HCT116 (cell line): ENCODE measurements at places on chromosomes 16 and 17. TPM values are rescaled to one million over a fixed set of nuclear protein-coding genes. Genes with fewer than 3 reads are reported as not detected.

FZD2 gene
- 12.8 TPM for total RNA-seq

GRN gene
- 206 TPM for total RNA-seq

ATAD5 gene
- total RNA-seq = 9.5 TPM

ABAT gene
- total RNA-seq = 4.7 TPM

KRT33A gene
- total RNA-seq = not detected

- H3K4me1 ChIP-seq = peaks cover 7% of the 10 kb centered on the region; the same call in 1 of the 2 replicates
- H3K27ac ChIP-seq = no peak overlapping the region
- H3K27me3 ChIP-seq = no peaks in the 10 kb centered on the region
Measured at GRCh38 chr16:81855552-81856153, 76.6 kb downstream of the PLCG2 start.

GRCh38 chr17:41118721-41119120, 548 bp upstream of the KRTAP4-11 start:
- H3K36me3 ChIP-seq = 0 out of 2 replicates have a peak, but pooled peaks cover 2% of the 10 kb centered on the region
- peaks cover 20% of the 10 kb centered on the region for H3K4me1 ChIP-seq
- no peak for DNase-seq

MT2A gene
- 710 TPM for total RNA-seq

LPO gene
- total RNA-seq = not detected

DNA sequence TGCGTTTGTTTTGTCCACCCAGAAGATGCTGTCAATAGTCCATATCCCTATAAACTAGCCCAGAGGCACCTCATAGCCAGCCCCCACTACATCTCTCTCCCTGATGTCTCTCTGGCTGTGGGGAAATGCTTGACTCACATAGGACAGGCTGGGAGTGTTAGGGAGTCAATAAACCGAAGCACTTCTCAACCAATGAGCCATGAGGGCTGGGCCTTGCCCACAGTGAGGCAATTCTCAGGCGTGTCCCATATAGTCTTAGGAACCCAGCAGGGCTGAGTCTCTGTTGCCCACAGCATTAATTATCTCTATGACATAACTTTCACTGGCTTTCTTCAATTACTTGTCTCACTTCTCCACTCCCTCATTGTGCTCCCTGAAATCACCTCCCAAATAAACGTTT, 387.3 kb upstream of the CDH11 start:
- H3K27me3 ChIP-seq = no peaks in the 10 kb centered on the region
- H3K4me1 ChIP-seq = no peaks in the 10 kb centered on the region
- H3K4me3 ChIP-seq = no peak overlapping the region
- no peaks in the 10 kb centered on the region for H3K36me3 ChIP-seq
- no peak overlapping the region for H3K27ac ChIP-seq

DNA sequence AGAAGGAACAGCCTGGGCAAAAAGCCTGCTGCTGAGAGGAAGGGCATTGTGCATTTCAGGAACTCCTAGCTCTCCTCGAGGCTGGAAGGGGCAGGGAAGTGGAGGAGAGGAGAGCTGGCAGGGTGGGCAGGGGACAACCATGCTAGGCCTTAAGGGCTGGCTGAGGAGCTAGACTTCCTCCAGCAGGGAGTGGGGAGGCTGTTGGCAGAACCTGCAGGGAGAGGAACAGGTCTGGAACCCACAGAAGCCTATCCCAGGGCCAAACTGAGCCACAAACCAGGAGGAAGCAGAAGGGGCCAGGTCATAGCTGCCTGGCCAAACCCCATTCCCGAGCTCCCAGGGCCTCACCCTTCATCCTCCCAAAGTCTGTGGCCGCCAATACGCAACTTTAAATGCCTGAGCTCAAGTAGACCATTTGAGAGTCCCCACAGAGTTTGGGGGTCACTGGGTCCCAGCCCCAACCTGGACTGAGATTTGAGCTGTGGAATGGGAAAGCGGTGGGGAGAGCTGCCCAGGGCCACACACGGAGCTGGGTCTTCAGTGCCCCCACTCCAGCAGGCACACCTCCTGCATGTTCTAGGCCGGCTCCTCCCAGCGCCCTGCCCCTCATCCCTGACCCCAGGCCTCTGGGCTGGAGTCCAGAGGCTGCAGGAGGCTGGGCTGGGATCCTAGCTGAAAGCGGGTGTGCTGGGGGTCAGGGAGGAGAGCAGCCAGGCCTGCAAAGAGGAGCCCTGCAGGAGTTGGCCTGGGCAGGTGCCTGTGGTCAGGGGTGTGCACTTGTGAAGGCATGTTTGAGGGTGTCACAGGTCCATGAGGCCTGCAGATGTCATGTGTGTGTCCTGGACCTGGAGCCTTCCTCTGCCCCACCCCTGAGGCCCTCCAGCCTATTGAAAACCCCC, 4.5 kb downstream of the CDH5 start:
- H3K36me3 ChIP-seq = no peaks in the 10 kb centered on the region
- H3K4me3 ChIP-seq = no peak overlapping the region
- no peaks in the 10 kb centered on the region for H3K4me1 ChIP-seq
- H3K27me3 ChIP-seq = no peaks in the 10 kb centered on the region

CA4 gene
- total RNA-seq = 0.20 TPM

GRCh38 chr17:48520631-48521079, 10.2 kb downstream of the HOXB1 start:
- H3K4me1 ChIP-seq = peaks cover 3% of the 10 kb centered on the region; the same call in 1 of the 2 replicates
- H3K27me3 ChIP-seq = peaks cover 11% of the 10 kb centered on the region; the same call in 1 of the 2 replicates
- no peak for DNase-seq
- no peak overlapping the region for H3K4me3 ChIP-seq
- no peaks in the 10 kb centered on the region for H3K36me3 ChIP-seq

- H3K36me3 ChIP-seq = no peaks in the 10 kb centered on the region
- no peaks in the 10 kb centered on the region for H3K27me3 ChIP-seq
- H3K4me3 ChIP-seq = no peak overlapping the region
- no peaks in the 10 kb centered on the region for H3K4me1 ChIP-seq
- DNase-seq = no peak
Measured at GRCh38 chr16:25747160-25747758, 55.5 kb downstream of the HS3ST4 start.

DNA sequence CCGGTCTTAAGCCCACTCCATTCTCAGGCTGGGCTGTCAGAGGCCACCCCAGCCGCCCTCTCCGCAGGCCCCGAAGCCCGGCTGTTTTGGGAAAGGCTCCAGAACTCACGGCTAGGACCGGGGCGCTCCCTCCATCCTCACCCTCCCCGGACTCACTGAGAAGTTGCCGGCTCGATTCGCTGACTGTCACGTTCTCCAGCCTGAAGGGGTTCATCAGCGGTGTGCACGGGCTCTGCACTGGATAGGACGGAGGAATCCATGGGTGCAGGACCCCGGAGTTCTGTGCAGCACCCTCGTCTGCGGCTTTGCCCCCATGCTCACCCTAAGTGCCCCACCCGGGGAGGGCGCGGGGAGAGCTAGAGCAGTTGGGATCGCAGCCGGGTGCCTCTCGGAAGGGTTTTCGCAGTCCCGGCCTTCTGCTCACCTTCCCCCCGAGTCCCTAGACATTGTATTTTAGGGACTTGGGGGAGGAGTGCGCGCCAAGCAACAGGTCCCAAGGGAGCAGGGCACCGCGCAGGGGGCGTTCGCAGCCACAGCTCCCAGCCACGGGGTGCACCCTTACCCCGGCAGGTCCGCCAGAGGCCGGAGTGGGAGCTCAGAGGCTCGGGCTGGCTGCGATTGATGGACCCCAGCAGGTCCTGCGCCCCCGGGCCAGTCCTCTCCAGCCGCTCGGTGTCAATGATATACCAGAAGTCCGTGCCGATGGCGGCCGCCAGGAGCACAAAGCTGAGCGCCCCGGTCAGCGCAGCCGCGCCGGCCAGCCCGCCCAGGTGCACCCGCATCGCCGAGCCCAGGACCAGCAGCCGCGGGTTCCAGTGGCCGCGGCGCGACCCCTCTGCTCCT, 1.0 kb downstream of the TMEM114 start:
- H3K4me1 ChIP-seq = no peaks in the 10 kb centered on the region
- no peak for DNase-seq
- H3K36me3 ChIP-seq = no peaks in the 10 kb centered on the region

GRCh38 chr16:15506441-15506840, 72.1 kb downstream of the BMERB1 start:
- no peak for DNase-seq
- H3K4me1 ChIP-seq = peaks cover 48% of the 10 kb centered on the region
- H3K36me3 ChIP-seq = no peaks in the 10 kb centered on the region
- no peak overlapping the region for H3K4me3 ChIP-seq
- H3K27me3 ChIP-seq = no peaks in the 10 kb centered on the region

KRTAP9-4 gene
- total RNA-seq = not detected

DNA sequence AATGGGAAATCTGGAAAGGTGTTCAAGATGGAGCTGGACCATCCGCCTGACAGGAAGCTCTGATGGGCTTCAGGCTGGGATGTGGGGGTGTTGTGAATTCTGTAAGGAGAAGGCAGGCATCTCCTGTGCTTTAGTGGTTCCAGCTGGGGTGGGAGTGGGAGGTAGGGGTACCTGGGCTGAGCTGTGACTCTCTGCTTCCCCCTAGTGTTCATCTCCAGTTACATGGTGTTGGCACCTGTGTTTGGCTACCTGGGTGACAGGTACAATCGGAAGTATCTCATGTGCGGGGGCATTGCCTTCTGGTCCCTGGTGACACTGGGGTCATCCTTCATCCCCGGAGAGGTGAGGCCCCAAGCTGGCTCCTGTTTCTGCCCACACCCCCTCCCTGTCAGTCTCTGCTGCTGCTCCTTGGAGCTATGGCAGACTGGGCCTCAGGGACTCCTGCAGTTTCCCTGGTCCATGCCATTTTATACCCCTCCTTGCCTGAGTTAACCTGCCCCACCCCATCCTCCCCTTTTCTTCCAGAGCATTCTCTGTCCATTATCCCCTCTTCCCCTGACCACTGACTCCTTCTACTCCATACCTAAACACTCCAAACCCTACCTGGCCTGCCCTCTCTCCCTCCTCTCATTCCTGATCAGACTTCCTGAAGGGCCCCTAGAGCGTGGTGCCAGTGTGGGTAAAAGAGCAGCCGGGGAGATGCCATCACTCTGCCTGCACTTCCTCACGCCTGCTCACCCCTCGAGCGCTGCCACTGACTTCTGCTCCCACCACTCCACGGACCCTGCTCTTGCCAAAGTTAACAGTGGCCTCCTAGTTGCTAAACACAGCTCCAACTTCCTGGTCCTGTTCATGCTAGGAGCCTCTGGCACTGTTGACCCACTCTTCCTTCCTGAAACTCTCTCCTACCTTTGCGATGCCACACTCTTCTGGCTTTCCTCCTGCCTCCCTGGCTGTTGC, 3.4 kb downstream of the SPNS1 start:
- H3K4me1 ChIP-seq = peaks cover 18% of the 10 kb centered on the region
- H3K4me3 ChIP-seq = no peak overlapping the region
- H3K36me3 ChIP-seq = no peaks in the 10 kb centered on the region; the same call in 1 of the 2 replicates
- no peak for DNase-seq
- no peaks in the 10 kb centered on the region for H3K27me3 ChIP-seq

DNA sequence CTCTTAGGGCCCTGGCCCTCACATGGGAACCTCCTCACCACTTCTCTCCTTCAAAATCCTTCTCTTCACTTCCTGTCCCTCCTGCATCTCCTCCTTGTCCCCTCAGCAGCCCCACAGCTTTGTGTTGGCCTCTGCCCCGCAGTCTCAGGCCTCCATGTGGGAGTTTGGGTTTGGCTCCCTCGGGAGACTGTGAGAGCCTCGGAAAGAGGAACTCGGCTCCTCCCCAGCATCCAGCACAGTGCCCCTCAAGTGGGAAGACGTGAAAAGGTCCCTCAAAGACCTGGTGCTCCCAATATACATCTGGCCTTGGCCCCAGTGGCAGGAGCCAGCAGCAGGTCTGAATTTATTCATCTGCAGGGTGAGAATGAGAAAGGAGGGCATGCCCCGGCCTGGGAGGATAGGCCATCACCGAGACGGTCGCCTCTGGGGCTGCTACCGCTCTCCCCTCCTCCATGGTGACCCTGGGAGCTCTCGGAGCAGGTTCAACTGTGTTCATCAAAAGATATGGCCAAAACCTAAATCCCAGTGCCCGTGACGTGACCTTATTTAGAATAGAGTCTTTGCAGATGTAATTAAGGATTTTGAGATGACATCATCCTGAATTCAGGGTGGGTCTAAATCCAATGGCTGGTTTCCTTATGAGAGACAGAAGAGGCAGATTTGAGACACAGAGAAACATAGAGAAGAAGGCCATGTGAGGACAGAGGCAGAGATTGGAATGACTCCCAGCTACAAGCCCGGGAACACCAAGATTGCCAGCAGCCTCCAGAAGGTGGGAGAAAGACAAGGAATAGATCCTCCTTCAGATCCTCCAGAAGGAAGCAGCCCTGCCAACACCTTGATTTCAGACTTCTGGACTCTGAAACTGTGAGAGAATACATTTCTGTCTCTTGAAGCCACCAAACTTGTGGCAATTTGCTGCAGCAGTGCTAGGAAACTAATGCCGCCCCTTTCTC, 135.1 kb downstream of the MRM1 start:
- no peaks in the 10 kb centered on the region for H3K4me1 ChIP-seq
- no peak for DNase-seq
- no peak overlapping the region for H3K27ac ChIP-seq
- no peak overlapping the region for H3K4me3 ChIP-seq
- H3K36me3 ChIP-seq = no peaks in the 10 kb centered on the region
- peaks cover 5% of the 10 kb centered on the region for H3K27me3 ChIP-seq

- no peak for DNase-seq
- H3K27ac ChIP-seq = no peak overlapping the region
- H3K27me3 ChIP-seq = no peaks in the 10 kb centered on the region
- no peak overlapping the region for H3K4me3 ChIP-seq
- H3K36me3 ChIP-seq = no peaks in the 10 kb centered on the region
Measured at GRCh38 chr17:17533901-17534441, 37.8 kb upstream of the RASD1 start.

DNA sequence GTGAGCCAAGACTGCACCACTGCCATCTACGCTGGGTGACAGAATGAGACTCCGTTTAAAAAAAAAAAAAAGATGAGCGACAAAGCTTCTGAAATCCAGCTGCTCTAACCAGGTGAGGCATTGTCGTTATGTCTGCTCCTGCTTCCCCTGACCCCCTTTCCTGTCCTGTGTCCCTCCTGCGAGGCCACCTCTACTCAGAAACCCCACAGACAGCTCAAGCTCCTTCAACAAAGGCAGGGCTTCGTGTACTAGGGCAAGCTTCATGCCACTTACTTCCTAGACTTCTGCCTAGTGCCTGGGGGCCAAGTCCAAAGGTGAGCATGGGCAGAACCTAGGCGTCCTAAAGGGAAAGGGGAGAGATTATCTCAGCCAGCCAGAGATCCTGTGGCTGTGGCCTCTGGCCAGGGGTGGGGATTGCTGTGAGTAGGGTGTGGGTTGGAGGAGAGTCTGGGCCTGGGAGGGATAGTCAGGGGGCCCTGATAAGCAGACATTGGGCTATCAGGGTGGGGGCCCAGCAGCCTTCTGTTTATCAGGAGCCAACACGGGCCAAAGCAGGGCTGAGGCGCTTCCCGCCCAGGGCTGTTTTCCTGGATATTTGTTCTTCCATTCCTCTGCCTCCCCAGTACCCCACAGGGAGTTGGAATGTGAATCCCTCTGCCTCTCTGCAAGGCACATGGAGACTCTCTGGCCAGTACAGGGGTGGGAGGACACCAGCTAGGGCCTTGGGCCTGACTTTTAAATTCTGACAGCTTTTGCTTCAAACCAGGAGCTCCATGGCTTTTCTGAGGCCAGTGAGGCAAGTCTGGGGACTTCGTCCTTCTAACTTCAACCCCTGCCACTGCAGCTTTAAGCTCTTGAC, 10.4 kb downstream of the ERAL1 start:
- no peaks in the 10 kb centered on the region for H3K4me1 ChIP-seq
- H3K36me3 ChIP-seq = no peaks in the 10 kb centered on the region; the same call in 1 of the 2 replicates
- no peak overlapping the region for H3K4me3 ChIP-seq
- no peak overlapping the region for H3K27ac ChIP-seq
- DNase-seq = no peak
- no peaks in the 10 kb centered on the region for H3K27me3 ChIP-seq

POLG2 gene
- total RNA-seq = 51.5 TPM

SLC9A5 gene
- 5.6 TPM for total RNA-seq
